ENCODE measurements at places on chromosomes 6 and 20.
A peak's percentile ranks its signal among the peaks of the same experiment; 100 is the strongest.

DNA sequence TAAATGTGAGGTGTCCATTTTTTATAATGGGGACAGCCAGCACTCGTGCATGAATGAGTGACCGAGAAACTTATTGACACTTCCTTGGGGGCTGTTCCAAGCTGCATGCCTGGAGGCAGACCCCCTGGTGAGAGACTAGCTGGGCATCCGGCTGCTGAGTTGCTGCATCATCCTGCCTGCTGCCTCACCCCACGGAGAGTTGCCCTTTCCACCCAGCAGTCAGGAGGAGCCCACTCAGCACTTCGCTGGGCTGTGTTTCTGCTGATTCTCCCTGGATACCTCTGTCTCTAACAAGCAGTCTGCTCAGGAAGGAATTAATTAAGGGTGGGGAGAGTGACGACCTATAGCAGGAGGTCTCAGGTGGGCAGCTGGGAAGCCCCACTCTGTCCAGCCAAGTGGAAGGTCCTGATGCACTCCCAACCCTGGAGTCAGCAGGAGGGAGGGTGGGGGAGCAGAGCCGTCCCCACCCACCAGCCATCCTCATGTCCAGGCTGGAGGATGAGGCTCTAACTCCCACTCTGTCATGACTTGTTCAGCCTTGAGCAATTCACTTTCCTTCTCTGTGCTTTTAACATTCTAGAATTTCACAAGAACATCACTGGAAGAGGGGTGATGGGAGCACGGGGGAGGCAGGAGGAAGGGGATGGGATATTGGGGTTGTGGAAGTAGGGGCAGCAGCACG lies 177.3 kb downstream of the LRFN2 start:
- no peak for DNase-seq

GRCh38 chr20:49948809-49949507 lies 12.8 kb downstream of the RNF114 start:
- DNase-seq, result no peak

GRCh38 chr6:101403216-101403945 lies 9.9 kb downstream of the GRIK2 start:
- DNase-seq, result no peak

DNA sequence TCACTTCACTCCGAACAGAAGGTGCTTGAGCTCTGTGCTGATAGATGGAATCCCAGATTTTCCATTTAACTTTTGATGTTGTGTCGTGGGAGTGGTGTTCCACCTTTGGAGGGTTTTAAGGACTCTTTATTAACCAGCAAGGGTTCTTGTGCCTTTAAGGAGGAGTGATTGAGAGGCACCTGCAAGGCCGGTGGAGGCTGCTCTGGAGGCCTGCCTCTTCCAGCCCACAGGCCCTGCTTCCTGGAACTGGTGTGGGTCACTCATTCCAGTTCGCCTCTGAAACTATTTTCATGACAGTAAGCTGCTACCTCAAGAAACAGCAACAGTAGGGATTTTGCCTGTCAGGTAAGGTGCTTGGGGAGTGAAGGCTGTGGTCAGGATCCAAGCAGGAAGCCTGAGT lies 58.8 kb upstream of the APCDD1L start:
- no peak for DNase-seq

GRCh38 chr6:11194356-11195218 lies 37.9 kb downstream of the NEDD9 start:
- DNase-seq, result no peak

DNA sequence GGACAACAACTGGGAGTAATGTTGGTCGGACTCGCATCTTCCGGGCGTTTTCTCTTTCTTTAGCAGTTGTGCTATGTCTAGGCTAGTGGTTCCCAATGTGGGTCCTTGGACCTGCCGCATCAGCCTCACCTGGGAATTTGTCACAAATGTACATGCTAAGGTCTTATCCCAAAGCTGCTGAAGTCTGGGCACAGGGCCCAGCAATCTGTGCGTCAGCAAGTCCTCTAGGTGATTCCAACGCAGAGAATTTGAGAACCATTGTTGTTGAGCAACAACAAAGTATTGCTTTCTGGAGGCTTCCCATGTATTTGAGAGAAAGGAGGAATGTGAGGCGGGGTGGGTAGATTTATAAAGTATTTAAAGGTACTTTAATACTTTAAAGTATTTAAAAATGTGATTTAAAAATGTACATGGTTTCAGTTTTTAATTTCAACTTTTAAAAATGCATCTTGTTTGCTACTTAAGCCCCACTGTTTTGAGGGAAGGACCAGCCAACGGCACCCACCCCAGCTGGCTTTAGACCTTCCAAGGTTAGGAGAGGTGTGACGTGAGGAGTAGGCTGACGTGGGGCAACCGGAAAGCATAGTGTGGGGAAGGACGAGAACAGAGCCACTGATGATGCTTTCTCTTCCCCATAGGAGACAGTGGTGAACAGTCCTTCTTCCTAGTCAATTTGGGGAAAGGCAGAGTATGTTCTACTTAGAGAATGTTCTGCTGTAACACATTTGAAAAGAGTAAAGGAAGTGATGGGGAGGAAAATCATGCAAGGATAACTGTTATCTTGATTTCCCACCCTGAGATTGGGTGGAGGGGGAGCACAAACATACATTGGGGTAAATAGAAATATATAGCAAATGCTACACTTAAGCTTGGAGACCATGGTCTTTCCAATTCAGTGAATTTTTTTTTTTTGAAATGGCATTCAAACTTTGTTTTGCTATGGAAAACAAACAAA lies 4.3 kb downstream of the UST start:
- no peak for DNase-seq

DNA sequence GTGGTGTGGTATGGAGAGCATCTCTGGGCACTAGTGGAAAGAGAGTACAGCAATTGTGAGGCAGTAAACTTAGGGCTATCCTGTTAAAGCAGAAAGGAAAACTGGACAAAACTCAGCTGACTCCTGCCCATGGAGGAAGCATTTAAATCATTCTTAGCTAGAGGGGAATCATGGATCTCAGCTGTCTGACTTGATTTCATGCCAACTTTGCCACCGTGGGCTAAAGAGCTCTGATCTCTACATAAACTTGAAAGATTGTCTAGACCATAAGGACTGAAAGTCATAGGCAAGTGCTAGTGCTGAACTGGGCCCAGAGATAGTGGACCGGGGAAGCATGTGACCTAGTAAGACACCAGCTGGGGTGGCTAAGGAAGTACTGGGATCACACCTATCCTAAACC lies 651.8 kb downstream of the COL12A1 start:
- DNase-seq, result no peak

DNA sequence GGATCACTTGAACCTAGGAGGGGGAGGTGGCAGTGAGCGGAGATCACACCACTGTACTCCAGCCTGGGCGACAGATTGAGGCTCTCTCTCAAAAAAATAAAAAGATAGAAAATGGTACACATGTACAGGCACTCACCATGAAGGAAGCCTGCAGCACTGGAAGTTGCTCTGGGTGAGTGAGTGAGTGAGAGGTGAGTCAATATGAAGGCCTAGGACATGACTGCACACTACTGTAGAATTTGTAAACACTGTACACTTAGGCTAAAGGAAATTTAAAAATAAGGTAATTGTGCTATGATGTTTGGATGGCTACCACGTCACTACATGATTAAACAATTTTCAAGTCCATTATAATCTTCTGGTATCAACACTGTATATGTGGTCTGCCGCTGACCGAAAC lies 216.2 kb downstream of the FOXC1 start:
- DNase-seq, result no peak

- DNase-seq, result peak; percentile 54
Observed at GRCh38 chr6:80165143-80165542, 58.7 kb downstream of the BCKDHB start.

DNA sequence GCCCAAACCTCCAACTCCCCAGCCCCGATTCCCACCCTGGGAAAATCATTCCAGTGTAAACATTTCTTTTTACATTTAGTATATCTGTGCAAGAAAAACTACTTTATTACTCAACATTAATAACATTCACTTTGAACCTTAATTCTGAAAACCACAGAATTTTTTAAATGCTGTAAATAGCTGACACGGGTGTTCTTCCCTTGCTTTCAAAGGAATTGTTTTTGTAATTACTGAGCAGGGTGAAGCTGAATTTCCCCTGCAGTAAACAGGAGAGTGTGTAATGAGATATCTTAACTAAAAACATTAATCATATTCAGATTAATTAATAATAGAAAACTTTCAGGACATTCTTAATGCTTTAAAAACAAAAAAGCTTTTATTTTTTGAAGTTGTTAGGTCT lies 99.3 kb upstream of the CITED2 start:
- no peak for DNase-seq

GRCh38 chr6:15630202-15630601 lies 32.6 kb downstream of the DTNBP1 start:
- DNase-seq, result no peak

- DNase-seq, result no peak
Observed at GRCh38 chr6:15793826-15794225, 131.0 kb upstream of the DTNBP1 start.

DNA sequence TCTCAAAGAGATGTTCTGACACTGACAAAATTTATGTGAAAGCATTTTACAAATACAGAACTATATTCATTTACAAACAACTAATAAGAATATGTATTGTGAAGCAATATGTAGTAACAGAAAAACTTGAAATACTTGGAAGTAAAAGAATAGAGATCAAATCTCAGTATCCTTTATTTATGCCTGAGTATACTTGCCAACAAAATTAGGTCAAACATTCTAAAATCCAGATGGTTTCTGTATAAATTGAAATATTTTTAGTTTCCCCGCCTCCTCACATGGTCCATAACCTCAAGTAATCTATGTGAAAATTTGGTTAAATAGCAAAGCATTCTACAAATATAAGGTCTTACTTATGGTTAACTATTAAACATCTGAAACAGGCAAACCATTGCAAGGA lies 545.4 kb downstream of the EYS start:
- no peak for DNase-seq

GRCh38 chr6:69795469-69796072 lies 1.2 kb downstream of the LMBRD1 start:
- DNase-seq, result no peak

- no peak for DNase-seq
Observed at GRCh38 chr6:132404736-132405135, 3.5 kb upstream of the MOXD1 start.

GRCh38 chr6:138404666-138405337 lies 779 bp downstream of the HEBP2 start:
- DNase-seq, result no peak

GRCh38 chr20:41174782-41175181 lies 37.4 kb downstream of the PLCG1 start:
- no peak for DNase-seq

DNA sequence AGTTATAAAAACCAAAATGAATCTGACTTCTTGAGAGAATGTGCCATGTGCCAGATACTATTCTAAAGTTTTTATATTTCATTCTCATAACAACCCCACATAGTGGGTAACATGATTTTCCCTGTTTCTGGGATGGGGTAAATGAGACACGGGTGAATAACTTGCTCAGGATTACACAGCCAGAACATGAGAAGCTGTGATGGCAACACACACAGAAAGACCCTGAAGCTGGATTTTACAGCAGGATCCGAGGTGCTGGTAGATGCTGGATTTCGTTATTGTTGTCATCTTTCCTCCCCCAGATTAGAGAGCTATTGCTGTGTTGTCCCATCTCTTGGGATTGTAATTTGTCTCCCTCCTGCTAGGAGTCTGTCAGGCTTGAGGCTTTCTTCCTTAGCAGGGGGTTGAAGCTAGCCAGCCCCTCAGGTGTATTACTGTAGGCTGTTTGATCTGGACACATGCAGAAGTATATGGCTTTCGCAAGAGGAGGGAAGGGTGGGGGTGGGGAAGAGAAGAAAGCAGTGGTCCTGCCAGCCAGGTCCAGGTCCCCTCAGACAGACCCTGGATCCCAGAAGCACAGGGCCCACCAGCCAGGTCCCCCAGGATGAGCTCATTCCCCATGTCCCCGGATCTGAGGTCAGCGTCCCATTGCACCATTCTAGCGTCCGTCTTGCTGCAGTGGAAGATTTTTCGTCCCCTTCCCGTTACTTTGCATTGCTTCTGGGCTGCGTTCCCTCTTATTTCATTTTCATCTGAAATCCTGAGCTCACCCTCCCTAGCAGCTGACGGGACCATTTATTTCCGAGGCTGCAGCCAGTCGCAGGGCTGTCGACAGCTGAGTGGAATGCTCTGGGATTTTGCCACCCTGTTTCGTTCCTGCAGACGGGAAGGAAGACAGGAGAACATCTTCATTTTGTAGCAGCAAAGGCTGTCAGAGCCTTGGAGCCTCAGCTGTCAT lies 7.3 kb upstream of the KCNG1 start:
- no peak for DNase-seq

DNA sequence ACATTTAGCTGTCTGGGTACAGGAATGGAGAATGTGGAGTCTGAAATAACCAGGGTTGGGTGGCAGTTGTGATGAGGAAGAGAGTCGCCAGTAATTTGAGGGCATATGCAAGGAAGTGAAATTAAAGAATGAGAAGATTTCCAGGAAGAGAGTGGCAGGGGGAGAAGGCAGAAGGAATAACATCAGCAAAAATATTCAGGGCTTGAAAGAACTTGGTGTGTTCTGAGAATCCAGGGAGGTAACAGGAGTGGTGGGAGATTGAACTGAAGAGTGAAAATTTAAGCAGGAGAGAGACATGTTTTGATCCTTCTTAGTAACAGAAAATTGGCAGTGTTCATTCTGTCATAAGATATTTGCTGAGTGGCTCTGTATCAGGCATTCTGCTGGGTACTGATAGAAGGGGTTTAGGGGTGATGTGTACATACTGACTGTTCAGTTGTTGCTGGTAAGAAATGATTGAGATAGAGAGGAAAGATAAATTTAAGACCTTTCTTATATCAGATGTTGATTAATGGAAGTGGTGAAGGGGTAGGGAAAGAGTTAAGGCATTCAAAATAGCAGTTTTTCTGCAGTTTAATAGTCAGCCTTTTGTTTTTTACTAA lies 54.7 kb downstream of the PHF20 start:
- no peak for DNase-seq

DNA sequence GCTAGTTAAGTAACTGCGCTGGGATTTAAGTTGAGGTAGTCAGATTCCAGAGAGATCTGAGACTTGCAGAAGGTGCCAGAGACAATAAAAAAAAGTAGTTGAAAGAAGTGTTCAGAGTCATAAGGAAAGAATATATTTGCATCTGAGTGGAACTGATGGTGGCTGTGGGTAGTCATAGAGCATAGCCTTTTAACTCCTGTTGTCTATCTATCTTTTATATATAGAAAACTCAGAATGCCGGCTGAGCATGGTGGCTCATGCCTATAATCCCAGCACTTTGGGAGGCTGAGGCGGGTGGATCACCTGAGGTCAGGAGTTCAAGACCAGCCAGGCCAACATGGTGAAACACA lies 62.0 kb downstream of the CARMIL1 start:
- DNase-seq, result no peak

GRCh38 chr6:145534989-145535388 lies 200.3 kb downstream of the EPM2A start:
- no peak for DNase-seq

DNA sequence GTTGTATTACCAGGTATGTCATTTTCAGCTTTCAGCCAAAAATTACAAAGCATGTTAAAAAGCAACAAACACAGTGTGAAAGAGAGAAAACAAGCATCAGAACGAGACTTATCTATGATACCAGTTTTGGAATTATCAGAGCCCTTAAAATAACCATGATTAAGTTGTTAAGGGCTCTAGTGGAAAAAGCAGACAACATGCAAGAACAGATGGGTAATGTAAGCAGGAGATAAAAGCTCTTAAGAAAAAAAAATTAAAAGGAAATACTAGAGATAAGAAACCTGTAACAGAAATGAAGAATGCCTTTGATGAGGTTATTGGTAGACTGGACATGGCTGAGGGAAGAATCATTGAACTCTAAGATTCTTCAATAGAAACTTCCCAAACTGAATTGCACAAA lies 127.5 kb upstream of the SCGN start:
- DNase-seq, result no peak

Data from stimulated activated CD4-positive, alpha-beta T cell treated with anti-CD3 and anti-CD28 coated beads, Interleukin-1b, Interleukin-23, amount 100 ng/mL, for 48 hours (primary cell).